ENCODE measurements at places on chromosomes 13 and 19.
A peak's percentile ranks its signal among the peaks of the same experiment; 100 is the strongest.

DNA sequence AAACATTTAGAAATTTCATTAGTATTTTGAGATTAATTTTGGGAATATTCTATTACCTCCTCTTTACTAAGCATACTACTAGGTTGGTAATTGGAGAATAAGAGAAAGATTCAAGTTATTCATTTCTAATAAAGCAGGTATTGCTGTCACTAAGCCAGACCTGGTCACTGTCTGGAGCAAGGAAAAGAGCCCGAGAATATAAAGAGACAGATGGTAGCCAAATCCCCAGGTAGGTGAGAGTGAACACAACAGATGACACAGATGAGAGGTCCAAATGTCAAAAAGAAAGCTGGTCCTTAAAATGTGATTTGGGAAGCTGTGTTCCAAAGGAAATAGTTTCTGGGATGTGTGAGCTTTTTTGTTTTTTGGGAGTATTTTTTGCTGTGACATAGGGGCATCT, 128.6 kb downstream of the ZNF100 start:
- DNase-seq = no peak

- DNase-seq = no peak
Measured at GRCh38 chr13:33078263-33078662, 62.0 kb downstream of the KL start.

DNA sequence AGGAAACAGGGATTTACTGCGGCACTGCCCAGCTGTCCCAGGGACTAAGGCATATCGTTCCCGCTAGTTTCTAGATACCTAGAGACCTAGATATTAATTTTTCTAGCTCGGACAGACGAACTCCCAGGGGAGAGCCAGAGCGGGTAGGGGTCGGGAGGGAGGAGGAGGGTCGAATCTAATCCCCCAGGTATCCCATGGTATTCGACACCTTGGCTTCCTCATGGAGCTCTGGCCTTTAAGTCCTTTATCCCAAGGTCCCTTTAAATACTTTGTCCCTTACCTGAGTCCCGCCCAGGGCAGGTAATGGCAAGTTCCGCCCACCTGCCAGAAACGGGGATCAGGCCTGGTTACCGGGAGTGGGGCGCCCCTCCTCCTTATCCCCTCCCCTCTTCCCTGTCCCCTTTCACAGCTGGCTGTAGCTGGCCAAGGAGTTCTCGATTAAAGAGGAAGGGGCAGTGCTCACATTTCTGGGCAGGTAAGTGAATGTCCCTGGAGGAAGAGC, at the start of gene PRRG2:
PRRG2 (plus strand) TSS at position 310 of the 502 bp plus-strand sequence. CDS start 1,904 bp downstream, outside the sequence.
- no peak for DNase-seq

- no peak for DNase-seq
Measured at GRCh38 chr19:12626958-12627357, 16.2 kb downstream of the ZNF791 start.

DNA sequence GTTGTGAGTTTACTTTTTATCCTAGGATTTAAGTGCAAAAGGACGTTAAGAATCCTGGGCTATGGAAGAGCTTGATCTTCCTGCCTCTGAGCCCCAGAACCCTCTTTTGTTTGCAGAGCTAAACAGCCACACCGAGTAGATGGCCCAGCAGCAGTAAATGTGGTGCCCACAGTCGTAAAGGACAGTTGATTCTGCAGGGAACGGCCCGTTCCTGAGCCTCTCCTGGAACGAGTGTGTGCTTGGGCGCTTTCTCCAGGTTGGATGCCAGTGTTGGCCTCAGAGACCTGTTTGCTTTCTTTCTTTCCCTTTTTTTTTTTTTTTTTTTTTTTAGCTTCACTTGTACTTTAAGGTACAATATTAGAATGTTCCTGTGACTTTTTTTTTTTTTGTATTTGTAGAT, 41.7 kb downstream of the SPATA13 start:
- no peak for DNase-seq

- no peak for DNase-seq
Measured at GRCh38 chr13:99630269-99630898, 129.1 kb downstream of the TM9SF2 start.

DNA sequence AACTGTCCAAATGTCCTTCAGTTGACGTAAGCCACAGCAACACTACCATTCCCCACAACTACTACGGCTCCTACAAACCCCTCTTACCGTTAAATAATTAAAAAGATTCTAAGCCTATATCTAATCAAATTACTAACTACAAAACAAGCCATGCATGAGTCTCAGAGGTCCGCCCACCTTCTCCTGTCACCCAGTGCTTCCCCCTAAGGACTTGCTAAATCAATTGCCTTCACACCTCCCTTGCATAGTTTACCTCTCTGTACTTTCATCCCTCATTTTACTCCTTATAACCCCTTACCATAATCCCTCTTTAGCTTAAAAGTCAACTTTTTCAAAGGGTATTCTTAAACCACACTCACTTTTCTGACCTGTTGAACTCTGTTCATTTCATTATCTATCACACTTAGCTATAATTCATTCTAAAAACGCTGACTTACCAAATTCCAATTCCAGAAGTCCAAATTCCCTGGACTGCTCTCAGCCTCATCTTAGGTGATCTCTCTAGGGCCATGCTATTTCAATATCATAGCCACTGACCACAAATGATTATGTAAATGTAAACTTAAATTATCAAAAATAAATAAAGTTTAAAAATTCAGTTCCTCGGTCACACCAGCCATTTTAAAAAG, 187.8 kb downstream of the DIAPH3 start:
- no peak for DNase-seq

- DNase-seq = no peak
Measured at GRCh38 chr13:71278512-71278911, 588.5 kb downstream of the DACH1 start.

DNA sequence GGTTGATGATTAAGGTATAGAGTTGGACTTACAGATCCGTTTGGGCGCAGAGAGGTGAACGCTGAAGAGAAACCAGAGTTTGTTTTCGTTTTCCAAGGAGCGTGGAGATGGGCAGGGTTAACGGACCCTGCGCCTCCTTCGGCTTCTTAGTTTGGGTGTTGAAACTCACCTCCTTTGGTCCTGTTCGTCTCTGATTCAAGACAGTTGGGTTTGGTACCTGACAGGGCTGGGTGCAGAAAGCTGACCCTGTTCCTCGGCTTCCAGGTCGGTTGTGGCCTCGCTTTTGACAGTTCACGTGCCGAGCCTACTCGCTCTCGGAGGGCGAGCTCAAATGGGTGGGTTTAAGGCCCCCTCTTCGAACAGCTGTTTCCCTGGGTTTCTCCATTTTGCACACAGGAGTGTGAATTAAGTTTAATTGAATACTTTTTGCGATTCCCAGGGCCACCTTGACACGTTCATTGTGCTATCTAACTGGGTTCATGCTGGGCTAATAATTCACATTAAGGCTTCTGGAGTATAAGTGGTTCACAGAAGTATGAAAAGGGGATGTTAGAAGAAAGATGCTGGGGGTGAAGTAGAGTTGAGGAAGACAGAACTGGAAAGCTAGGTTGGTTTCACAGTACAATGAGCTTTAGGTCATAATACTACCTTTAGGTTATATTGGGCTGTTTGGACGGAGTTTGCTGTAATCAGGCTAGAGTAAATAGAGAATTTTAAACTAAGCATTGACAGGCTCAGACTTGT, 638 bp downstream of the USPL1 start:
- DNase-seq = no peak

DNA sequence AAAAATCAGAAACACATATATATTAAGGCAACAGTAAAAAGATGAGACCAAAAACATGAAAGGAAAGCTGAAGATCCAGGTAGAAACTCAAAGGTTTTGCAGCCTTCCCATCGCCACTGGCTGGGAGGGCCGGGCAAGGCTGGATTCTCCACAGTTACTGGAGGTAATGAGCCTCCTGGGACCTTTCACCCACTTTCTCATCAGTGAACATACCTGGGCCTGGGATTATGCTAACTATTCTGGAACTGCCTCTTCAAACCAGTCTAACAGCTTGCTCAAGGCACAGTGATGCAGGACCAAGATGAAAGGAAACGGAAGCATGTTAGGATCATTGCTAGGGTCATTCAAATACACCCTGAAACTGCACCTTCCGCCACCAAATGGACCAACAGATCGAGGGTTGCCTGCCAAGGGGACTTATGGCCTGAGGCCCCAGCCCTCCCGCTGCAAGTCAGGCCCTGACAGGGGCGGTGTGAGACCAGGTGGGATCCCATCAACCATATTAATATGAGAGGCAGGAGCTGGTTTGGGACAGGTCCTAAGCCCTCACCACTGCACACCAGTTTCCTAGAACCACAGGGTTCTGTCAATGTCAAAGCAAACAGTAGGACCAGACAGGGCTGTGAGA, 28.4 kb upstream of the ATP12A start:
- no peak for DNase-seq

DNA sequence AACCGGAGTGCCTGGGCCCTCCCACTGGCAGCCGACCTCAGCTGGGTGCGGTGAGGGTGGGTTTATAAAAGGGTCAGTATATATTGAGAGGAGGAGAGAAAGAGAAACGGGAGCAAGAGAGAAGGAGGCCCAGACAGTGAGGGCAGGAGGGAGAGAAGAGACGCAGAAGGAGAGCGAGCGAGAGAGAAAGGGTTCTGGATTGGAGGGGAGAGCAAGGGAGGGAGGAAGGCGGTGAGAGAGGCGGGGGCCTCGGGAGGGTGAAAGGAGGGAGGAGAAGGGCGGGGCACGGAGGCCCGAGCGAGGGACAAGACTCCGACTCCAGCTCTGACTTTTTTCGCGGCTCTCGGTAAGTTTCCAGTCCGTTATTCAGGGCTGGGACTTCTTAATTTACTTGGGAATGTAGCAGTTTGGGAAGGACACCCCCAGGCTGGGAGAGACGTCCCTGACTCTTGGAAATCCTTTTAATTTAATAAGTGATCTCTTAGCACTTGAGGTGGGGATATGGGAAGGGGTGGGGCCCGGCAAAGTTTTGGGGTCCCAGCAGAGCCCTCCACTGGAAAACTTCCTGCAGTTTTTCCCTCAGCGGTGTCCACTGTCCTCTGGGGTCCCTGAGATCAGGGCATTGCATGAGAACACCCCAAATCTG, at the start of gene EMP3:
EMP3 (plus strand) TSS at position 288 of the 646 bp plus-strand sequence. CDS start 1,293 bp downstream, outside the sequence.
- DNase-seq = peak; percentile 81

DNA sequence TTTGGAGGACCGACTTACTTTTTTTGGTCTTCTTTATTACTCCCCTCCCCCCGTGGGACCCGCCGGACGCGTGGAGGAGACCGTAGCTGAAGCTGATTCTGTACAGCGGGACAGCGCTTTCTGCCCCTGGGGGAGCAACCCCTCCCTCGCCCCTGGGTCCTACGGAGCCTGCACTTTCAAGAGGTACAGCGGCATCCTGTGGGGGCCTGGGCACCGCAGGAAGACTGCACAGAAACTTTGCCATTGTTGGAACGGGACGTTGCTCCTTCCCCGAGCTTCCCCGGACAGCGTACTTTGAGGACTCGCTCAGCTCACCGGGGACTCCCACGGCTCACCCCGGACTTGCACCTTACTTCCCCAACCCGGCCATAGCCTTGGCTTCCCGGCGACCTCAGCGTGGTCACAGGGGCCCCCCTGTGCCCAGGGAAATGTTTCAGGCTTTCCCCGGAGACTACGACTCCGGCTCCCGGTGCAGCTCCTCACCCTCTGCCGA, 409 bp downstream of the FOSB start:
- peak; percentile 34 for DNase-seq

- no peak for DNase-seq
Measured at GRCh38 chr13:53005626-53006025, 23.0 kb upstream of the OLFM4 start.

- DNase-seq = no peak
Measured at GRCh38 chr13:111948281-111948680, 118.7 kb upstream of the SOX1 start.

Measured in stimulated activated CD4-positive, alpha-beta T cell treated with anti-CD3 and anti-CD28 coated beads, Interleukin-4, amount 100 ng/mL, for 4 hours (primary cell).